H9 (cell line): ENCODE measurements at places on chromosomes 12 and 14. TPM values are rescaled to one million over a fixed set of nuclear protein-coding genes. Genes with fewer than 3 reads are reported as not detected.
A peak's percentile ranks its signal among the peaks of the same experiment; 100 is the strongest.

- no peaks in the 10 kb centered on the region for H3K4me1 ChIP-seq
- peak overlapping the region; percentile 77 for H3K4me3 ChIP-seq
- H3K27me3 ChIP-seq = no peaks in the 10 kb centered on the region
- no peak overlapping the region for H3K27ac ChIP-seq
- peak; percentile 56 for DNase-seq
- no peaks in the 10 kb centered on the region for H3K36me3 ChIP-seq
Measured at GRCh38 chr14:104844306-104845032, 20.6 kb upstream of the CEP170B start.

- H3K27ac ChIP-seq = no peak overlapping the region
- no peaks in the 10 kb centered on the region for H3K4me1 ChIP-seq
- no peaks in the 10 kb centered on the region for H3K27me3 ChIP-seq
- no peak overlapping the region for H3K4me3 ChIP-seq
Measured at GRCh38 chr12:57001448-57001906, 4.9 kb downstream of the ZBTB39 start.

DNA sequence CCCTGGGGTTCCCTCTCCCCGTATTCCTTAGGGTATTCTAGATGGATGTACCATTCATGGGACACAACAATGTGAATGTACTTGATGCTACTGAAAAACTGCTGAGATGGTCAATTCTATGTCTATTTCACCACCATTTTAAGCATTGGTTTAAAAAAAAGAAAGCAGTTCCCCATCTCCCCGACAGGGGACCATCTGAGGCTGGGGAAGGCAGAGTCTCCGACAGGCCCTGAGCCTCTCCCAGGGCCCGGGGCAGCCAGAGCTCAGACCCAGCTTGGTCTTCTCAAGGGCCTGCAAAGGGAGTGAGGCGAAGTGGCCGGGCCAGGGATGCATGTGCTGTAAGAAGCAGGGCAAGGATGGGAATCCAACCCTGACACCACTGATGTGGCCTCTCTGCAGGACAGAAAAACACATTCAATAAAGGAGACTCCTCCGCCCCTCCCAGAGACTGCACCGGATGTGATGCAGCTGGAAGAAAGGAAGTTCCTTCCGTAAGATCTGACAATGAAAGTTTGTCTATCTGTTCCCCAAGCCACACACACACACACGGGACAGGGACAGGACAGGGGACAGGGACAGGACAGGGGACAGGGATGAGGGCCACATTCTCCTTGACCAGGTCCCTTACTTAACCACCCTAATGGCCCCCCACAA lies 234.1 kb downstream of the BCL11B start:
- peak; percentile 62 for DNase-seq
- H3K36me3 ChIP-seq = no peaks in the 10 kb centered on the region
- H3K27ac ChIP-seq = no peak overlapping the region

- H3K27me3 ChIP-seq = no peaks in the 10 kb centered on the region
- no peaks in the 10 kb centered on the region for H3K36me3 ChIP-seq
- H3K27ac ChIP-seq = no peak overlapping the region
Measured at GRCh38 chr12:116406529-116406928, 129.0 kb upstream of the MED13L start.

DNA sequence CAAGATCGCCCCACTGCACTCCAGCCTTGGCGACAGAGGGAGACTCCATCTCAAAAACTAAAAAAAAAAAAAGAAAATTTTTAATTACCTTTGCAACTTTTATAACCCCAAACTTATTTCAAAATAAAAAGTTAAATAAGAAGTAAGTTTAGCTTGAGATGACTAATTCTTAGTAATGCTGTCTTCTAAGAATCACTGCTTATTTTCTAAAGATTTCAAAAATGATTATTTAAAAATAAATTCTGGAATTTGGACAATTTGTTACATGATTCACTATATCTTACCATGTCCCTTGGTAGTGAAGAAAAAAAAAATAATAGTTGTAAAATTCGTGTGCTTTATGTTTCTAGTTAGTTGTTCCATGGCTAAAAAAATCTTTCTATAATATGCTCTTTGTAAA lies 11.6 kb upstream of the HECTD1 start:
- H3K27ac ChIP-seq = no peak overlapping the region
- H3K36me3 ChIP-seq = no peaks in the 10 kb centered on the region
- no peaks in the 10 kb centered on the region for H3K27me3 ChIP-seq
- H3K4me1 ChIP-seq = no peaks in the 10 kb centered on the region
- DNase-seq = no peak

DNA sequence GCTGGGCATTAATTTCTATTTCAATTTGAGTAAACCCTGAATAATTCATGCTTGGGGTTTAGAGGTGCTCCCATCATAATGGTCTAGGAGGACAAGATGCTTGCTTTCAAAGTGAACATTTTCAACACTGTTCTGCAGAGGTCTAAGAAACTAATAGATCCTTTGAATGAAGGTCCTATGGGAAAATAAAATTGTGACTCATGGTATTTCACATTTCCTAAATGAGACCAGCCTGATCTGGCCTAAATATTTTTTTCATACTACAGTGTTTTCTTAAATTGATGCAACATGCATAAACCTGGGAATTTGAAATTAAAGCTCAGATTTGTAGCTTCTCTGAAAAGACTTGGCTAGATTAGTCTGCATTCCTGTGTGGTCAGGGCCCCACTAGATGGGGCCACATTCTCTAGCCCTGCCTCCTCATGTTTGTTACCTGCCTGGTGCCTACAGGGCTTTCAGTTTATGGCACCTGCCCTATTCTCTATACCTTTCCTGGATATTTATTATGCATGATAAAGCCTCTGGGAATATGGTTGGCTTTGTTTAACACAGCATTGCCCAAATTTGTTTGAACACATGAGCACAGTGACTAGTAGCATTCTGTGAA lies 112.7 kb downstream of the METTL25 start:
- H3K4me3 ChIP-seq = no peak overlapping the region
- DNase-seq = no peak
- no peaks in the 10 kb centered on the region for H3K4me1 ChIP-seq
- no peak overlapping the region for H3K27ac ChIP-seq
- H3K27me3 ChIP-seq = no peaks in the 10 kb centered on the region

GRCh38 chr14:61889914-61890351 lies 127.7 kb downstream of the SNAPC1 start:
- no peak overlapping the region for H3K4me3 ChIP-seq
- no peaks in the 10 kb centered on the region for H3K27me3 ChIP-seq
- no peaks in the 10 kb centered on the region for H3K36me3 ChIP-seq
- H3K4me1 ChIP-seq = peaks cover 6% of the 10 kb centered on the region; the same call in 1 of the 2 replicates
- DNase-seq = no peak

- peaks cover 11% of the 10 kb centered on the region for H3K4me1 ChIP-seq
- no peaks in the 10 kb centered on the region; the same call in 1 of the 2 replicates for H3K27me3 ChIP-seq
- no peak for DNase-seq
- peaks cover 13% of the 10 kb centered on the region; the same call in 1 of the 2 replicates for H3K36me3 ChIP-seq
- peak overlapping the region; percentile 98 for H3K4me3 ChIP-seq
- no peak overlapping the region for H3K27ac ChIP-seq
Measured at GRCh38 chr12:57545809-57546437, 1.1 kb downstream of the DCTN2 start.

DNA sequence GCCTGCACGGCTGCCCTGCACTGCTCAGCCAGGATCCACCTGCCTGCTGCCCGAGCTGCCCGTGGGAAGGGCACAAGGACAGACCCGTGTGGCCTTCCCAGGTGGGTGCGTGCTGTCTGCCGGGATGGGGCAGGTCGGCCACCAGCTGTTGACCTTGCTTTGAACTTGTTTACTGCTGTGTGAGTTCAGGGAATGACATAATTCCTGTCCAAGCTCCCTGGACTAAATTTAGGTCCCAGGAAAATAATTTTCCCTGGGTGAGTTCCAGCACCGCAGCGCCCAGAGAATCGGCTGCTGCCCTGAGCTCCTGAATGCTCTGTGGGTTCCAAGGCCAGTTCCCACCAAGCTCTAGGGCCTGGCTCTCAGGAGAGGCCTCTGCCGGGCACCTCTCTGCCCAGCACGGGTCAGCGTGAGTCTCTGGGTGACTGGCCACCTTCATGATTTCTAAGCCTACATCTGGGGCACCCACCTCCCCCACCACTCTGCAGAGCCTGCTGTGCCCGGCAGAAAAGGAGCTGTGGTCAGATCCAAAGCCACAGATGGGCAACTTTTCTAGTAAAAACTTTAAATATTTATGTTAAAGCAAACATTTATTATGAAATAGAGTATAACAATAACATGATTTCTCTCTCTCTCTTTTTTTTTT lies 27.2 kb upstream of the MLXIP start:
- H3K4me1 ChIP-seq = no peaks in the 10 kb centered on the region
- H3K36me3 ChIP-seq = peaks cover 1% of the 10 kb centered on the region; the same call in 2 of the 3 replicates
- H3K27me3 ChIP-seq = no peaks in the 10 kb centered on the region
- no peak overlapping the region for H3K4me3 ChIP-seq
- DNase-seq = no peak

GRCh38 chr12:40152783-40153383 lies 47.0 kb upstream of the SLC2A13 start:
- H3K27me3 ChIP-seq = no peaks in the 10 kb centered on the region
- no peak for DNase-seq
- no peaks in the 10 kb centered on the region for H3K36me3 ChIP-seq
- no peaks in the 10 kb centered on the region for H3K4me1 ChIP-seq

DNA sequence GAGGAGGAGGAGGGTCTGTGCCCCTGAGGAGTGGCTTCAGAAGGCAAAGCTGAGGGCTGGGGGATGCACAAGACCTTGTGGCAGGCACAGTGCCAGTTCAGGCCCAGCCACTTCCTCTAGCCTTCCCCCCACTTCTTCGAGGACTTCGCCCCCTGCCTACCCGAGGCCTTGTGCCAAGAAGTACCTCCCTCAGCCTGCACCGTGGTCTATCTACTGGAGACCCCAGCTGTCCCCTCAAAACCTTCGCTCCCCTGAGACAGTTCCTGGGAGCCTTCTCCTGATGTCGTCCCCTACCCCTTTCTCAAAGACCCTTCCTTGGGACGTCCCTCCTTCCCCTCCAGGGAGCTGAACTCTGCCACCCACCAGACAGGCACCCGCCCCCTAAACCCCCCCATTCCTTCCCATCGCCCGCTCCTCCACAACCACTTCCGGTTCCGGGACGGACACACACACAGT lies 604 bp downstream of the ZNF384 start:
- H3K27ac ChIP-seq = no peak overlapping the region
- H3K27me3 ChIP-seq = no peaks in the 10 kb centered on the region
- no peaks in the 10 kb centered on the region for H3K4me1 ChIP-seq

- H3K36me3 ChIP-seq = peaks cover 61% of the 10 kb centered on the region
- H3K27me3 ChIP-seq = no peaks in the 10 kb centered on the region
- no peak overlapping the region for H3K27ac ChIP-seq
- no peak overlapping the region for H3K4me3 ChIP-seq
- DNase-seq = no peak
- H3K4me1 ChIP-seq = no peaks in the 10 kb centered on the region
Measured at GRCh38 chr12:68835333-68835908, 27.4 kb downstream of the MDM2 start.

The GPR65 gene
- total RNA-seq = not detected in 2 replicates

The SERPINA4 gene
- total RNA-seq = not detected in 2 replicates
